ENCODE measurements at places on chromosomes 7 and 10.

- DNase-seq, result no peak
These were observed 867 bp downstream of the ATP6V0E2 start for GRCh38 chr7:149874644-149875028.

- DNase-seq, result no peak
These were observed 13.0 kb downstream of the MTURN start for GRCh38 chr7:30147785-30148184.

DNA sequence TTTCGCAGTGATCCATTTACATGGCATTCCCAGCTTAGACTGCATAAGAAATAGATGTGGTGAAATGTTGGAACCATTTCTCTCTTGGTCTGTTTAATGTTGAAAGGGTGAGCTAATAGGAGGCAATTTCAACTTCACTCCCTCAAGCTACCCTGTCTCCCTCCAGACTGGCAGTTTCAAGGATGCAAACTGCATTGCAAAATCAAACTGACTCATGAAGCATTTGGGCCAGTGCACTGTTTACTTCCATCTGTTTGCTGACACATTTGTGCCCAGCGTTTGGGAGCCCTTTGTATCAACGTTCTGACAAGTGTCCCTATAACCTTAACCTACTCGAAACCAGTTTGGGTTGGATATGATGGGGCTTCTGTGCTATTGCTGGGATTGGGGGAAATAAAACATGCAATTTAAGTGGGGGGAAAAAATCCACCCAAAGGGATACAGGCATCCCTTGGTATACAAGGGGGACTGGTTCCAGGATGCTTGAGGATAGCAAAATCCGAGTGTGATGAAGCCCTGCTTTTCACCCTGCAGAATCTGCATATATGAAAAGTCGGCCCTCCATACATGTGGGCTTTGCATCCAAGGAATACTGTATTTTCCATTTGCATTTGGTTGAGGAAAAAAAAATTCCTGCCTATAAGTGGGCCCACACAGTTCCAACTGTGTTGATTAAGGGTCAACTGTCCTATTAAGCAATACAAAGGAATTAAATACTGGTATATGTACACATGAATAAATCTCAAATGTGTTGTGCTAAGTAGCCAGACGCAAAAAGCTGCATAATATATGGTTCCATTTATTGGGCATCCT lies 15.6 kb downstream of the RHEB start:
- DNase-seq, result no peak

DNA sequence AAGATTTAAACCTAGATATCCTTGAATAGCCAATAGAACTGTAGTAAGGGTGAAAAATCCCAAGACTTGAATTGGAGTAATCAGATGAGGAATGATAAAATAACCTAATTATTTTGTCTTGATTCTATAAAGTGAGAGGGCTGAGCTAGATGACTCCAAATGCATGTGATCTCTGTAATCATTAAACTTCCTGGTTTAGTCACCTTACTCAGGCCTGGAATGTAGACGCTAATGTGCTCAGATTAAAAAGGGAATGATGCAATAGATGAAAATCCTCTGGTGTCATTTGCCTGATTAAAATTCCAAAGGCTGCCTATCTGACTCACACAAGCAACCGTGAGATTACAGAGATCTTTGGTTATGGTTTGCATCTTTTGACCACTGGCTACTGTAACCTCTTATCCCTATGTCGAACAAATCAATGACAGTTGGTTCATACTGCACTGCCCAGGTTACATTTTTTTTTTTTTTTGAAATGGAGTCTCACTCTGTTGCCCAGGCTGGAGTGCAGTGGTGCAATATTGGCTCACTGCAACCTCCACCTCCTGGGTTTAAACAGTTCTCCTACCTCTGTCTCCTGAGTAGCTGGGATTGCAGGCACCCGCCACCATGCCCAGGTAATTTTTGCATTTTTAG lies 2.9 kb upstream of the HKDC1 start:
- no peak for DNase-seq

GRCh38 chr10:2760736-2761135 lies 306.6 kb upstream of the PFKP start:
- DNase-seq, result no peak

DNA sequence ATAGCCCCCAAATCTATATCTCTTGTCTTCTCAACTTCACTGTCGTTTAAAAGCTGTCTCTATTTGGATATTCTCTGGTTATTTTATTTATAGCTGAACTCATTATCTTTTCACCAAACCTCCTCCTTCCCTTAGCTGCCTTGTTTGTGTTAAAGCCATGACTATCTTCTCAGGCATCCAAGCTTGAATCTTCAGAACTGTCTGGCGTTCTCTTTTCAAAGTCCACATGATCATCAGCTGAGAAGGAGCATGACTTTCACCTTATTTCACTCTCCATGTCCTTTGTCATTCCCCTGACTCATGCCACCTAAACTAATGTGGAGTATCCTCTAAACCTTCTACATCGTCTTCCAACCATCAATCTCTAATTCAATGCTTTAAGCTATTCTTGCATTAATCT lies 5.7 kb upstream of the GLCCI1 start:
- DNase-seq, result no peak

- DNase-seq, result no peak
These were observed 62.5 kb upstream of the INPP5A start for GRCh38 chr10:132475086-132475485.

DNA sequence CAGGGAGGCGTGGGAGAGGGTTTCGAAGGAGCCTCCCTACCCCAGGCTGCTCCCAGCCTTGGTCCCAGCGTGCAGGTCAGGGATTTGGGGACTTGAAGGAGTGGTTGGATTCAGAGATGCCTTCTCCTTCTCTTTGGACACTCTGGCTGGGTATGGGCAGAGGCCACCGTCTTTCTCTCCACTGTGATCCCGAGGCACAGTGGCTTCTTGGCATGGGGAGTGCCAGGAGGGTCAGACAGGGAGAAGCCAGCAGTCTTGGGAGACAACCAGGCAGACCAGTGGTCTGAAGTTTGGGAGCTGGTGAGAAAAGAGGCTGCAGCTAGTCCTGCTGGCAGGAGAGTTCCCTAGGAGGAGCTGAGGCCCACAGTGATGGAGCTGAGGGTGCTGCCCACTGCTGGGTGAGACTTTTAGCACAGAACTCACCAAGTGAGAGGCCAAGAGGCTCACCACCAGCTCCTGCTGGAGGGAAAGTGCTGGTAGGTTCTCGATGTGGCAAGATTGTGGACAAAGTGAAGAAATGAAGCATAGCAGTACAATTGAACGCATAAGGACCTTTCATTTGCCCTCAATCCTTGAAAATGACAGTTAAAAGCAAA lies 35.2 kb upstream of the WDFY4 start:
- no peak for DNase-seq

GRCh38 chr7:91414734-91415133 lies 150.5 kb downstream of the FZD1 start:
- DNase-seq, result no peak

DNA sequence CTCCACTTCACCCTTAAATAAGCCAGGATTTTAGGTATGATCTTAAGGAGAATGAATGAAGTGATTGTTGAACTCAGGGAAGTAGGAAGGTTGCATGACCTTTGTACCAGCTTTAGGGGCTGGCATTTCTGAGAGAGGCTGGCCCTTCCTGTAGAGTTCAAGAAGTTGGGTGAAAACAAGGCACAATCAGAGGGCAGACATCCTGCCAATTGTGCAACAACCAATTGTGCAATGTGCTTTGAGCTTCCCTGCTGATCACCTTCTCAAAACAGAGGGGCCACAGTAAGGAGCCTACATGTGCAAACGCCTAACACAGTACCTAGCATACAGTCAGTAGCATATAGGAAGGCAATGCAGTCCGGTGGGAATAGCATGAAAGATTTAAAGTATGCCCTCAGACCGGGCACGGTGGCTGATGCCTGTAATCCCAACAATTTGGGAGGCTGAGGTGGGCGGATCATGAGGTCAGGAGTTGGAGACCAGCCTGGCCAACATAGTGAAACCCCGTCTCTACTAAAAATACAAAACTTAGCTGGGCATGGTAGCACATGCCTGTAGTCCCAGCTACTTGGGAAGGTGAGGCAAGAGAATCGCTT lies 5.4 kb downstream of the CPVL start:
- DNase-seq, result no peak

GRCh38 chr7:41007351-41007751 lies 695.5 kb downstream of the INHBA start:
- no peak for DNase-seq

- no peak for DNase-seq
These were observed 34.4 kb upstream of the PBLD start for GRCh38 chr10:68367121-68367520.

GRCh38 chr10:68075550-68076004 lies 494 bp upstream of the HERC4 start:
- no peak for DNase-seq

DNA sequence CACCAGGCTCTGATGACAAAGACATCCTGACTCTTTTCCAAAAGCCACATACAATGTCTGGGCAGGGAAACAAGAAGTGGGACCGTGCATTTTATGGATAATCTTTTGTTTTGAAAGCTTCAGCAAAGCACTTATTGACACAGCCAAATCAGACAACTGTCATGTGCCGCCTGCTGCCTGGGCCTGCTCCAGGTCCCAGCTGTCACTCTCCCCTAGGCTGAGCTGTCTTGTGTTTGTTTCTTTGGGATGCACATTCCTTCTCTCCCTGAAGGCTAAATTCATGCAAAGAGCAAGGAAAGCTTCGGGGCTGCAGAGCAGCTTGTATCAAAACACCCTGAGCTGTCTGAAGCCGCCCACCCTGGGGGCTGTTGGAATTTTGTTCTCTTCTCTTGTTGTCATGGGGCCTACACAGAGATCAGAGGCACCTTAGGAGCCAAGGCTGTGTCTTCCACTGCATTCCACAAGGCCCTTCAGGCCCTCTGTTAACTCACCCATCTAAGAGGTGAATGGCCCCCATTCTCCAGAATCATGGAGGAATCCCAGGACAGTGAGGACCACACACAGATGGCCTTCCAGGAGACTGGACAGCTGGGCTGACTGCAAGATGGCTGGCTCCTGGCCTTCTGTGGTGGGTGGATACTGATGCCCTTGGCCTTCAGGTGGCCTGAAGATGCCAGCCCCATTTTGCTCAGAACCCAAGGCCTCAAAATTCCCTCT lies 17.8 kb upstream of the SLC18A2 start:
- DNase-seq, result no peak

- no peak for DNase-seq
These were observed 188.8 kb upstream of the SVIL start for GRCh38 chr10:29823553-29824080.

GRCh38 chr7:15291699-15292098 lies 270.1 kb downstream of the AGMO start:
- no peak for DNase-seq

GRCh38 chr7:353746-354325 lies 63.9 kb downstream of the FOXL3 start:
- DNase-seq, result no peak

DNA sequence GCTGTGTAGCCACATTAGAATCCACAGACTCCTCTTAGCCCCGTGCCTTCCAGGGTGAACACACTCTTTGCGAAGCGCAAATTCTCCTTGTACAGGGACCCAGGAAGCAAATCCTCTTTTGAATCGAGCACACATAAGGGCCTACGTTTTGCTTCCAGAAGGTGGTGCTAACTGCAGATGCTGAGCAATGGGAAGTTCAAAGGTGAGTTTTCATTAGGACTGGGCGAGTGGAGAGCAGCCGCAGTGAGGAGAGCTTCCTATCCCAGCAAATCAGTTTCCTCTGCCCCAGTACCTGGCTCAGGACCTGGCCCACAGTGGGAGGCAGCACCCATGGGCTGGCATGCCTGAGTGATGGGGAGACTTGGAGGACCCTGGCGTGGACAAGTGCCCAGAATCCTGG lies 23.5 kb upstream of the GPR26 start:
- DNase-seq, result no peak

DNA sequence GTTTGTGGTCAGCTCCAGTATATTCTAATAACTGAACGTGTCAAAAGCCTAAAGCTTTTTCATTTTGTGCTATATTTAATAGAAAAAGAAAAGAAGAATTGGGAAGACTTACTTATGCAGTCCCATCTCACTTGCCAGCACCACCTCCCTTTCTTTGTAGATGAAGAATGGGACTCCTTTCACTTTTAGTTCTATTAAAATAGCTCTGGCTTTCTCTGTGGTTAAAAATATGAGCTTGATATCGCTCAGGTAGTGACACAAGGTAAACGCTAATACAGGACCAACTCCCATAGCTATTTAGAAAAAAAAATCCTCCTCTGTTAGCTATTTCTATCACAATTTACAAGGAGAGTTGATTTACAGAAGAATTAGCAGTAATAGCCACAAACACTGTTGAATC lies 176.8 kb downstream of the PDE1C start:
- no peak for DNase-seq

- no peak for DNase-seq
These were observed 16.8 kb upstream of the TES start for GRCh38 chr7:116193329-116194087.

DNA sequence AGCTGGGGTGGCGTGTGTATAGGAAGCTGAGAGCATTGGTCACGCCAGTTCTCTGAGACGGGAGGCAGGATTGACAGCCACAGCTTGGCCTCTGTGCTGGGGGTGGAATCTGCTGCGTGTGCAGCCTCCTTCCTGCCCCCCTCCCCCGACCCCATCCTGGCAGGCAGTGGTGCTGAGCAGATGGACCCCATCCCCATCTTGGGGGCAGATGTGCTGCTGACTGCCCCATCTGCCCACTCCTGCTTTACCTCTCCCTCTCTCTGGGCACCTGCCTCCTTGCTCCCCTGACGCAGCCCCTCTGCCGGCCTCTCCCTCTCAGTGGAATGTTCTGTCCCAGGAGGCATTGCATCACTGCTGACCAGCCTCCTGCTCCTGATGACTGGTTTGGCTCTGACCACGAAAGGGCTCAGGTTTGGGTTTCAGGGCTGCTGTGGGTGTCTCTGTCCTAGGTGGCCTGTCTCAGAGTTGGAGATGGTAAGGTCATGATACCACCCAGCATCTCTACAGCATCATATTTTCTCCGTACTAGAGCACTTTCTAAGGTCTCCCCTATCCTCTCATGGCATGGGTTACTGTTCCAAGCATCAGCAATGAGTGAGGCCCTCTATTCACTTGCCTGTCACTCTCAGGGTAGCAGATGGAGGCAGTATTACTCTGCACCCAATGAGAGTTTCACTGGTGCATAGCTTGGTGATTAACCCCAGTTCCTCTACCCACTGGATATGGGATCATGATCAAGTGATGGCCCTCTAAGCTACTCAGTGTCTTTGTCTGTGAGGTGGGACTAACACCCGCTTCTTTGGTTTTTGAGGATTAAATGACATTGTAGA lies 81.9 kb downstream of the RBM20 start:
- DNase-seq, result no peak

DNA sequence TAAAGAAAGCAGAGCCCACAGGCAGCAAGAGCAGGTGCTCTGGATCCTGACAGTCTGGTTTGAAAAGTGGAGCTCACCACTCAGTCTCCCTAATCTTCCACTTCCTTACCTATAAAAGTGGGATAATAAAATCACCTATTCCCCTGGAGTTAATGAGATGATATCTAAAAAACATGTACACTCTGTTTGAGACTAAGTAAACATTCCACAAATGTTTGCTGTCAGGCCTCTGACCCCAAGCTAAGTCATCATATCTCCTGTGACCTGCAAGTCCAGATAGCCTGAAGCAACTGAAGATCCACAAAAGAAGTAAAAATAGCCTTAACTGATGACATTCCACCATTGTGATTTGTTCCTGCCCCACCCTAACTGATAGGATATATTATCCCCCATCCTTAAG lies 1324.5 kb downstream of the XPNPEP1 start:
- no peak for DNase-seq

Measured in hematopoietic multipotent progenitor cell treated with erythropoietin and hydrocortisone succinate and interleukin-3 and kit ligand, for 8 days (in vitro differentiated cells).